Stomach (tissue), 19 donors: ENCODE measurements at places on chromosomes 11 and 22. TPM values are rescaled to one million over a fixed set of nuclear protein-coding genes. Genes with fewer than 3 reads are reported as not detected.

The OAF gene
- 30.2 TPM for polyA plus RNA-seq

The SLC16A8 gene
- 0.48 TPM for polyA plus RNA-seq

The KCNK7 gene
- 5.8 TPM for polyA plus RNA-seq

The MICAL3 gene
- 5.1 TPM for polyA plus RNA-seq

GRCh38 chr11:86244063-86244521, 461 bp upstream of the EED start:
- DNase-seq = peak; percentile 90

- DNase-seq = no peak
Measured at GRCh38 chr22:44638971-44639760, 62.8 kb upstream of the PRR5 start.

GRCh38 chr22:42056757-42057511, 13.7 kb downstream of the NAGA start:
- no peak for DNase-seq

DNA sequence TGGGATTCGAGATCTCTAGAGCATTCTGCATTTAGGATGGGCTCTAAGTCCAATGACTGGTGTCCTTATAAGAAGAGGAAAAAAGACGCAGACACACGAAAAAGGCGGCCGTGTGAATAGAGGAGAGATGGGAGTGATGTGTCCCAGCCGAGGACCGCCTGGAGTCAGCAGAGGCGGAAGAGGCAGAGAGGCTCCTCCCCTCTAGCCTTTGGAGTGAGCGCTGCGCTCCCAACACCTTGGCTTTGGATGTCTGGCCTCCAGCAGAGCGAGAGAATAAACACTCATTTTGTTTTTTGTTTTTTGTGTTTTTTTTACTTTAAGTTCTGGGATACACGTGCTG, 83.0 kb upstream of the RTL6 start:
- no peak for DNase-seq

- DNase-seq = no peak
Measured at GRCh38 chr11:100328626-100329340, 358.3 kb upstream of the ARHGAP42 start.

GRCh38 chr11:108847298-108847990, 182.6 kb downstream of the DDX10 start:
- DNase-seq = no peak

DNA sequence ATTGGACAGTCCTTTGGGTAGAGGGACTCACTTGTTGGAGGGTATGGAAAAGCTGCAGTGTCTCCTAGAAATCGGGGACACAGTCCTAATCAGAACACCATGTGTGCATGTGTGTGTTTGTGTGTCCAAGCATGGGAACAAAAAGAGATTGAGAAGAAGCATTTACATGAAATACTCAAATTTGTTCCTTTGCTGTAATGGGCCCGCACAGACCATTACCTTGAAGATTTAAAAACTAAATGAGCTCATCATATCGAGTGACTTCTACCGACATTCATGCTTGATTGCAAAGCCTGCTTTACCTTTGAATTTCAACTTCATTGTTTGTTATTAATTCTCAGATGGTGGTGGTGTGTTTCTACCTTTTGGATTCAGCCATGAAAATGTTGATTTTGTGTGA, 106.9 kb downstream of the ZBTB16 start:
- DNase-seq = no peak

- no peak for DNase-seq
Measured at GRCh38 chr11:123249354-123249753, 54.3 kb upstream of the CLMP start.

DNA sequence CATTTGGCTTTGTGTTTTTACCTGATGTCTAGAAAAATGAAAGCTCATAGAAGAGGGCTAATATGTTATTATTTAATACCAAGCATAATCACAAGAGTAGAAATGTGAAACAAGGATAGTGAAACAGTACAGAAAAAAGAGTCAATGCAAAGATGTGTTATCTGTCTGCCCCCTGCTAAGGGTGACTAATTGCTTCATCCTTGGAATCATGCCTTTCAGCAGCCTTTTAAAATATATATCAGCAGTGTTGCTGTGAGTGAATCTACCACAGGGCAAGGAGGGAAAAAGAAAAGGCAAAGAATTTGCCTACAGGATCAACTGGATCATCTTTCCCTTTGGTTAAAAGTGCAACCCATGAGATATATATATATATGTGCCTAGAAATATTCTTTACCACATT, 867.2 kb upstream of the RAG2 start:
- DNase-seq = no peak
